ENCODE measurements at places on chromosomes 7 and 10. TPM values are rescaled to one million over a fixed set of nuclear protein-coding genes. Genes with fewer than 3 reads are reported as not detected.

GIMAP5 gene
- 2.2 TPM for total RNA-seq

FXYD4 gene
- not detected for total RNA-seq

SPOCK2 gene
- 18.5 TPM for total RNA-seq

DPYSL4 gene
- 69.5 TPM for total RNA-seq

HDAC9 gene
- total RNA-seq, result 195 TPM

LIPF gene
- total RNA-seq, result not detected

CNPY1 gene
- not detected for total RNA-seq

IL2RA gene
- total RNA-seq, result not detected

UCN3 gene
- total RNA-seq, result not detected

C10orf62 gene
- not detected for total RNA-seq

NSUN5 gene
- total RNA-seq, result 15.7 TPM

ACSM6 gene
- total RNA-seq, result not detected

PKD2L1 gene
- total RNA-seq, result not detected

ZNF212 gene
- 5.9 TPM for total RNA-seq

NANOS1 gene
- 2.8 TPM for total RNA-seq

CYP26A1 gene
- total RNA-seq, result 11.6 TPM

INA gene
- total RNA-seq, result 199 TPM

GIMAP1 gene
- total RNA-seq, result 0.63 TPM

PLEKHS1 gene
- total RNA-seq, result not detected

MYPN gene
- total RNA-seq, result not detected

FAM221A gene
- total RNA-seq, result 16.9 TPM

MAP3K8 gene
- 6.3 TPM for total RNA-seq

MRC1 gene
- total RNA-seq, result 0.63 TPM

EFCAB10 gene
- total RNA-seq, result 2.2 TPM

NEURL1 gene
- total RNA-seq, result 44.4 TPM

VPS37D gene
- total RNA-seq, result 19.4 TPM

SFTPA2 gene
- 1.3 TPM for total RNA-seq

RSPH10B2 gene
- 4.7 TPM for total RNA-seq

UTF1 gene
- total RNA-seq, result not detected

C10orf90 gene
- total RNA-seq, result 0.31 TPM

ITPRIP gene
- total RNA-seq, result 3.8 TPM

NUTM2D gene
- 11.9 TPM for total RNA-seq

HELLS gene
- 59.5 TPM for total RNA-seq

Measured in parietal lobe (tissue), 2 donors.